Stomach (tissue), 19 donors: ENCODE measurements at places on chromosomes 7 and 10. TPM values are rescaled to one million over a fixed set of nuclear protein-coding genes. Genes with fewer than 3 reads are reported as not detected.

DNA sequence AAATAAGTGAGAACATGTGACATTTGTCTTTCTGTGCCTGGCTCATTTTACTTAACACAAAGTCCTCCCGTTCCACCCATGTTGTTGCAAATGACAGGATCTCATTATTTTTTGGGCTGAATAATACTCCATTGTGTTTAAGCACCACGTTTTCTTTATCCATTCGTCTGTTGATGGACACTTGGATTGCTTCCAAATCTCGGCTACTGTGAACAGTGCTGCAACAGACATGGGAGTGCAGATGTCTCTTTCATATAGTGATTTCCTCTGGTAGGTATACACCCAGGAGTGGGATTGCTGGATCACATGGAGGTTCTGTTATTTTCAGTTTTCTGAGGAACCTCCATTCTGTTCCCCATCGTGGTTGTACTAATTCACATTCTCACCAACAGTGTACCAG lies 264.4 kb upstream of the GALNT17 start:
- no peaks in the 10 kb centered on the region for H3K4me1 ChIP-seq
- no peak overlapping the region for H3K4me3 ChIP-seq
- no peaks in the 10 kb centered on the region for H3K36me3 ChIP-seq
- DNase-seq, result no peak

- H3K4me1 ChIP-seq, result peaks cover 10% of the 10 kb centered on the region
- H3K36me3 ChIP-seq, result peaks cover 8% of the 10 kb centered on the region
- H3K4me3 ChIP-seq, result no peak overlapping the region
- DNase-seq, result no peak
- peaks cover 3% of the 10 kb centered on the region for H3K27me3 ChIP-seq
These were observed 5.3 kb downstream of the PPP1R3C start for GRCh38 chr10:91627344-91628102.

- no peak for DNase-seq
- no peak overlapping the region for H3K4me3 ChIP-seq
- no peaks in the 10 kb centered on the region for H3K4me1 ChIP-seq
- H3K27ac ChIP-seq, result peak overlapping the region; percentile 36
These were observed 90.0 kb downstream of the PLCE1 start for GRCh38 chr10:94083662-94084265.

- no peaks in the 10 kb centered on the region for H3K36me3 ChIP-seq
- H3K4me1 ChIP-seq, result peaks cover 30% of the 10 kb centered on the region
- no peak for DNase-seq
- H3K4me3 ChIP-seq, result no peak overlapping the region
- H3K27ac ChIP-seq, result no peak overlapping the region
- no peaks in the 10 kb centered on the region for H3K27me3 ChIP-seq
These were observed 12.8 kb downstream of the SH3PXD2A start for GRCh38 chr10:103842605-103843004.

GRCh38 chr7:157684157-157684908 lies 347.5 kb downstream of the DNAJB6 start:
- peak overlapping the region; percentile 36 for H3K4me3 ChIP-seq
- no peak for DNase-seq
- H3K27ac ChIP-seq, result no peak overlapping the region

- peak; percentile 30 for DNase-seq
- no peak overlapping the region for H3K27ac ChIP-seq
- H3K36me3 ChIP-seq, result peaks cover 18% of the 10 kb centered on the region
- peak overlapping the region; percentile 52 for H3K4me3 ChIP-seq
These were observed 27.6 kb downstream of the WDR86 start for GRCh38 chr7:151382079-151382885.

DNA sequence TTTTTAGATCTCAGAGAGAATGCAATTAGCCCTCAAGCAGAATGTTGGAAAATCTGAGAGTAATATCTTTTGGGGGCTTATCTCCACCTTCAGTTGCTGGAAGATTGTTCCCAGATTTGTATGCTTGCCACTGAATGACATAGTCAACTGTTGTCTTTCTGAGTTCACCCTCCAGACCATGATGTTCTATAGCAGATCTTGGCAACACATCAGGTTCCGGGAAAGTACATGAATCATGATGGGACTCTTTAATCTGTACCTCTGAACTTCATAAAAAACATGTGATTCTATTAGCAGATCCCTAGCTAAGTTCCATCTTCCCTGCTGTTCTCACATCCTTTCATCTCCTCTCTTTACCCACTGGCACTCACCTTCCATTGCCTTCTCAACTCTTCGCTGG lies 68.9 kb downstream of the PLCE1 start:
- H3K4me1 ChIP-seq, result no peaks in the 10 kb centered on the region
- no peaks in the 10 kb centered on the region for H3K27me3 ChIP-seq
- no peak overlapping the region for H3K27ac ChIP-seq

GRCh38 chr10:98076086-98076485 lies 45.7 kb upstream of the CRTAC1 start:
- no peaks in the 10 kb centered on the region for H3K36me3 ChIP-seq
- H3K4me1 ChIP-seq, result no peaks in the 10 kb centered on the region
- no peak for DNase-seq
- peaks cover 35% of the 10 kb centered on the region for H3K27me3 ChIP-seq
- H3K4me3 ChIP-seq, result no peak overlapping the region

DNA sequence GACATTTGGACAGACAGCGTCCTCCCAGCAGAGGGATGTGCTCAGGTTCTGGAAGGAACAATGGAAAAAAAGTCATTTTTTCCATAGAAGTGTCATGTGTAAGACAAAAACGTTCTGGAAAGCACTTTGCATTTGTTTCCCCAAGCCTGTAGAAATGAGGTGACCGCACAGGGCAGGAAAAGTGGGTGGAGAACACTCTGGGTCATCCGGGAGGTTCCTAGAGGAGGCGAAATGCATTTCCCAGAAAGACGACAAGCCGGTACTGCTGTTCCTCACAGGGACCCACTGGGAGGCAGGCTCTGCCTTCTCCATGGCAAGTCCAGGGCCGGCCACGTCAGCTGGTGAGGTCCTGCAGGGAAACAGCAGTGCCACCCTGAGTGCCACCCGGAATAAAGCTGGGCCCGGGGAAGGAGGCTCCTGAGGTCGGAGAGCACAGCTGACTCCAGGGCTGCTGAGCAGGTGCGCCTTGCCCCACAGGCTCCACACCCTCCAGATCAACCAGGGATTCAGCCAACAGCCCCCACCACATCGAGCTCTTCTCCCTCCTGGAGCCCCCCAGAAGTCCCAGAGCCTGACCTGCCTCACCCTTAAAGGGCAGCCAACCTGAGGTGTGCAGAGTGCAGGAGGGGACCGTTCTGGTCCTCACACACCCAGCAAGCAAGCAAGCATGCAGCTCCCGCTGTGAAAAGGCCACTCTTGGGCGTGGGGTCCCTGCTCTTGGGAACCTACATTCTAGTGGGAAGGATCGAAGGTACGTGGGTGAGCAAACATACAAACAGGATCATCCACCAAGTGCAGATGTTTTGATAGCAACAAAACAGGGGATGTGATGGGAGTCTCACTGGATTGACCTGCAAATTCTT lies 28.8 kb upstream of the INPP5A start:
- H3K4me1 ChIP-seq, result peaks cover 27% of the 10 kb centered on the region
- H3K27ac ChIP-seq, result peak overlapping the region; percentile 48
- H3K36me3 ChIP-seq, result no peaks in the 10 kb centered on the region
- no peak overlapping the region for H3K4me3 ChIP-seq

DNA sequence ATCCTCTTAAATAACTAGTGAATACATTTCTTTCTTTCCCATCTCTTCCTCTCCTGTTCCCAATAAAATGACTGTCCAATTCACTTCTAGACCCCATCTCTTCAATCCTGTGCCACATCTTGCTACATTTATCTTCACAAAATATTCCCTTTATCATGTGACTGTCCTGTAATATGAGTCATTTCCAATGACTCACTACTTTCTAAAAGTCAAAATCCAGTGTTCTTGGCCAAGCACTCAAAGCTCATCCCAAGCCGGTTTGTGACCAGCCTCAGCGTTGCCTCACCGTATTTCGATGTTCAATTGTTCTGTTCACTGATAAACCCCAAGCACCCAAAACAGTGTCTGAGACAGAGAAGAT lies 104.7 kb downstream of the PARD3 start:
- no peak overlapping the region for H3K27ac ChIP-seq
- no peaks in the 10 kb centered on the region for H3K27me3 ChIP-seq
- H3K4me1 ChIP-seq, result peaks cover 76% of the 10 kb centered on the region

DNA sequence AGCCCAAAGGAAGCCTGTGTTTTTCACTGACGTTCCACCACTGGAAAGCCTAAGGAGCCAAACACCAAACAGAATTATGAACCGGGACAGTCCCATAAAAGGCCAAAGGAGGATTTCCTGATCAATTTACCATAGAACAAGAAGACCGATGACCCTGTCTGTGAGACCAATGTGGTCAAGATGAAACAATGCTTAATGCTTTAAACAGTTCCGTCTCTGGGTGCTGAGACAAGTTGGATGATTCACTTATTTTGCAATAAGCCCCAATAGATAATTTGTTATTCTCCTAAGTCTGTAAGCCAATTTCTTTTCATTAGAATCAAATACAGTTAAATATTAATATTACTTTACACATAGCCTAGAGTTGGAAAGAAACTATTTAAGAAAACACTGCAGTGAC lies 134.9 kb downstream of the MICU1 start:
- no peaks in the 10 kb centered on the region for H3K36me3 ChIP-seq
- H3K4me3 ChIP-seq, result no peak overlapping the region

DNA sequence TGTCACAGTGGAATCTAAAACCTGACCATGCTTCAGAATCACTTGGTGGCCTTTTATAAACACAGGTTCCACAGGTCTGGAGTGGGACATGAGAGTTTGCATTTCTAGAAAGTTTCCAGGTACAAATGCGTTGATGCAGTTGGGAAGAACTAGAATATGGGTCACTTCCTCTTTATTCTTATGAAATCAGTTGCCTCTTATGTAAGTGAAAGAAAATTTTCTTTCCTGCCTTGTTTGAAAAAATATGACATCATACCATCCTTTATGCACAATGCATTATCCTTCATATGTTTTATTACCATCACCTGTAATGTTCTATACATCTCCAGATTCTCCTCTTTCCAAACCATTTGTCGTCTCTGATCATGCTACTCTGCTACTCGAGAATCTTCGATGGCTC lies 44.0 kb downstream of the PLXNA4 start:
- no peaks in the 10 kb centered on the region for H3K27me3 ChIP-seq
- no peak overlapping the region for H3K4me3 ChIP-seq
- H3K4me1 ChIP-seq, result no peaks in the 10 kb centered on the region
- H3K36me3 ChIP-seq, result no peaks in the 10 kb centered on the region
- no peak for DNase-seq
- H3K27ac ChIP-seq, result no peak overlapping the region

- no peak for DNase-seq
- no peaks in the 10 kb centered on the region for H3K36me3 ChIP-seq
- H3K4me3 ChIP-seq, result no peak overlapping the region
- H3K4me1 ChIP-seq, result peaks cover 25% of the 10 kb centered on the region
- H3K27me3 ChIP-seq, result no peaks in the 10 kb centered on the region
These were observed 8.0 kb downstream of the RSU1 start for GRCh38 chr10:16809074-16809718.

- no peaks in the 10 kb centered on the region for H3K4me1 ChIP-seq
- no peak overlapping the region for H3K27ac ChIP-seq
- peak; percentile 6 for DNase-seq
- no peaks in the 10 kb centered on the region for H3K36me3 ChIP-seq
These were observed 1183.6 kb downstream of the GATA3 start for GRCh38 chr10:9238041-9238440.

DNA sequence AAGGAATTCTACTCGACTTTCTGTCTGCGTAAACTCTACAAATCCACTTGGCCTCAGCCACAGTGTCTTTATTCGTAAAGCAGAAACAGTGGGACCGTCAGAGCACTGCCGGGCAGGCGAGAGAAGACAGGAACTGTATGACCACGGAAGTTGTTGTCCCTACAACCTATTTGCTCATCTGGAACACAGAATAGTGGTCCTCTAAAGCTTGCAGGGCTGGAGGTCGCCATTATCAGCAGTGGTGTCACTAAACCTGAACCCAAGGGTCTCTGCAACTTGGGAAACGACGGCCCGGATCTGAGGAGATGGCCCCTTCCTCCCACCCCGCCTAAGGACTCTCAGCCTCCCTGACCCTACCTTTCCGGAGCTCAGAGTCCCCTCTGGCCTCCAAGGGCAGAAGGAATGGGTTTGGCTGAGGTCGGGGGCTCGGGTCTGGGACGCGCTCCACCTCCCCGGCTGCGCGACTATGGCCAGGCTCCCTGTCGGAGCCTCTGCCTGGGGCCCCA lies 442 bp downstream of the STYXL1 start:
- H3K27ac ChIP-seq, result peak overlapping the region; percentile 96
- H3K36me3 ChIP-seq, result peaks cover 17% of the 10 kb centered on the region
- DNase-seq, result no peak

- no peaks in the 10 kb centered on the region for H3K4me1 ChIP-seq
- H3K27ac ChIP-seq, result no peak overlapping the region
- DNase-seq, result no peak
These were observed 4.2 kb downstream of the PCDH15 start for GRCh38 chr10:54796881-54797280.

DNA sequence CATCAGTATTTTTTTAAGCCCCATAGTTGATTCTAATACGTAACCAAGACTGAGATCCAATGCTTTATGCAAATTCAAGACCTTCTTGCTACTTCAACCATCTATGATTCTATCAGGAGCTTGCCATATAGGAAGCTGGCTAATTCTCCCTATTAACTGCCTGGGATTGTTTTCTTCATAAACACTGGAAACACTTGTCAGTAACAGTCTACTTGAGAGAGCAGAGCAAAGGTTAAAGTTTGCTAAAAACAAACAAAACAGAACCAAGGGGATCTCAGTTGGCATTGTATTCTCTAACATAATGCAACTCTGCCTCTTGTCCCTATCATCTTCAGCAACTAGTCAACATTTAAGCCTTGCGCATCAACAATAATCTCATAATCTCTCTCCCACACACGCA lies 21.0 kb upstream of the PTPN12 start:
- H3K27ac ChIP-seq, result no peak overlapping the region
- no peaks in the 10 kb centered on the region for H3K36me3 ChIP-seq
- H3K4me1 ChIP-seq, result no peaks in the 10 kb centered on the region
- DNase-seq, result no peak

Gene UTF1
- not detected for total RNA-seq

Gene GIMAP2
- total RNA-seq, result 0.58 TPM

Gene CDH23
- total RNA-seq, result 8.2 TPM

Gene TMEM140
- total RNA-seq, result 18.7 TPM

Gene GPR15LG
- not detected for total RNA-seq

Gene FAM221A
- total RNA-seq, result 18.1 TPM

Gene STRIP2
- 2.0 TPM for total RNA-seq

Gene POMZP3
- total RNA-seq, result 1.1 TPM

Gene NDUFB8
- total RNA-seq, result 174 TPM

Gene ZSCAN21
- total RNA-seq, result 48.4 TPM

Gene ARL4A
- total RNA-seq, result 55.4 TPM

Gene SSC4D
- not detected for total RNA-seq
